ENCODE measurements at places on chromosomes 7 and 10.

GRCh38 chr7:132536654-132537395 is 39.4 kb downstream of the PLXNA4 start:
- no peak for DNase-seq

DNA sequence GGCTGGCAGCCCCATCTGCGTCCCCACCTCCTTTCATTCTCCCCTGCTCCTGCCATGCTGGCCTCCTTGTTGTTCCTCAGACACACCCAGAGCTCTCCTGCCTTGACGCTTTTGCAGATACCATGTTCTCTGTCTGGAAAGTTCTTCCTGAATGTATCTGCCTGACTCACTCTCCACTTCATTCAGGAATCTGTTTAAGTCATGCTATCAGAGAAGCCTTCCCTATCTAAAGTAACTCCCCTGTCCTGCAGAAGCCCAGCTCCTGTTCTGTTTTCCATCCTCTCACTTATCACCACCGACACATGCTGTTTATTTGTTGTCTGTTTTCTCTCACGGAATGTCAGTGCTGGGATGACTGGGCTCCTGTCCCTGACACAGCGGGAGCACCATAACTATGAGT is 82.0 kb downstream of the AFAP1L2 start:
- DNase-seq = no peak

GRCh38 chr7:55026867-55027490 is 8.2 kb downstream of the EGFR start:
- DNase-seq = no peak

DNA sequence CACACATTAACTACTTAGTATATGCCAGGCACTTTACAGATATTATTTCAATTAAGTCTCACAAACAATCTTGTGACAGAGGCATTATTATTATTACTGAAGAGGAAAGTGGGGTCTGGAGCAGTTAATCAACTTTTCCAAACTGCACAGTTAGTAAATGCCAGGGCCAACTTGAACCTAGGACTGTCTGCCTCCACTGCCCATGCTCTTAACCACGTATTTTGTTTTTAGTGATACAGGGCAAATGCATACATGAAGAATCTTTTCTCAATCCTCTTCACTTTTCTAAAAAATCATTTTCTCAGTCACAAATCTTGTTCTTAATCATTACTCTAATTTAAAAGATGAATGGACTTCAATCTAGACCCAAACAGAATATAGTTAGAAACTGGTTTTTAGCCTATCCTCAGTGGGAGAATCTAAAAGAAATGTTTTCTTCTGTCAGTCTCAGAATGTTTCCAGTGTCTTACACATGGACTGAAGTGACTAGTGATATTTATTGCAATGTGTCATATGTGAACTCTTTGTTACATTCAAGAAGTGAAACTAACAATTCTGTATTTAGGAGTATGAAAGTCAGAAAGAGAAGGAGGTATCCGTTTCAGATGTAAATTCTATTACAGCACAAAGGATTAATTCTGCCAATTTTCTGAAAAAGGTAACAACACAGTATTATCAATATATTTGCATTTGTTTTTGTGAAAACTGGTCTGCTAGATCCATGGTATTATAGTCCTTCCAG is 55.5 kb upstream of the CCNJ start:
- no peak for DNase-seq

GRCh38 chr10:120794390-120794789 is 56.8 kb upstream of the WDR11 start:
- no peak for DNase-seq

- no peak for DNase-seq
Observed at GRCh38 chr10:75493464-75493863, 62.0 kb downstream of the LRMDA start.

- DNase-seq = no peak
Observed at GRCh38 chr7:148882192-148882591, 1.9 kb downstream of the EZH2 start.

DNA sequence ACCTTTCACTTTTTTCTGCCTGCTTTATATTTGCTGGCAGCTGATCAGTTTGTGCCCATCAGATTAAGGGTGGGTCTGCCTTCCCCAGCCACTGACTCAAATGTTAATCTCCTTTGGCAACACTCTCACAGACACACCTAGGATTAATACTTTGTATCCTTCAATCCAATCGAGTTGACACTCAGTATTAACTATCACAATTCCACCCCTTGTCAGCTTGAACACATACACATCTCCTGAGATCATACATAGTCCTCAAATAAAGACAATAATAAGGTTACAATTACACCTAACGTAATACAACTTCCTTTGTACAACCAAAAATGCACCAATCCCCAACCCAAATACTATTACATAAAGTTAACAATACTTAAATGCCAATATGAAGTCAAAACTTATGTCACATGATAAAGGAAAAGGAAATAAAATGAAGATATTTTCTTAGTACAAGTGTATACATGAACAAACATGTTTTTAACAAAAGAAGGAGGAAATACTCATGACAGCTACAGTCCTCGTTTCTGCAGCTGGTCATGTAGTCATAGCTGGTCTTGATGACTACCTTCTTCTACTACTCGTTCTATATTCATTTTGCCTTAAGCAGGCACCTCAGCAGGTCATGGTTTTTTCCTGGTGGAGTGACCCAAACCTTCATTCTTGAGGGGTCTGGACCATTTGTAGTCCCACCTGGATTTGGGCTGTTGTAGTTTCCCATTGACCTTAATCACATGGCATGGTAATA is 96.7 kb upstream of the CABCOCO1 start:
- DNase-seq = no peak

DNA sequence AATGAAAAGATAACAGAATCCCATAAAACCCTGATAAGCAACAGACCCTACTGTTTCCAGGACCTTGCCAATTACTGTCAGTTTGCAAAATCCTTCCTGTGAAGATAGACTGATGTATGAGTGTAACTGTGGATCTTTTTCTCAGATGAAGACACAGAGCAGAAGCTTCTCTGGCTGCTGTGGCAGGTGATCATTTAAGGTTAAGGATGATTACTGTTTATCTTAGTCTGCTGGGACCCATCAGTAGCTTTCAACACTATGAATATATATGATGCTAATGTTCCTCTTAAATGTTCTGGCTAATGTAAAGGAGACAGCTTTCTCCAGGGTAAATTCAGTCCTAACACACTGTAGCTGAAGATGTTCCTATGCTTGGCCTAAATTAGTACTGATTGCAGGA is 56.0 kb upstream of the CTTNBP2 start:
- DNase-seq = no peak

DNA sequence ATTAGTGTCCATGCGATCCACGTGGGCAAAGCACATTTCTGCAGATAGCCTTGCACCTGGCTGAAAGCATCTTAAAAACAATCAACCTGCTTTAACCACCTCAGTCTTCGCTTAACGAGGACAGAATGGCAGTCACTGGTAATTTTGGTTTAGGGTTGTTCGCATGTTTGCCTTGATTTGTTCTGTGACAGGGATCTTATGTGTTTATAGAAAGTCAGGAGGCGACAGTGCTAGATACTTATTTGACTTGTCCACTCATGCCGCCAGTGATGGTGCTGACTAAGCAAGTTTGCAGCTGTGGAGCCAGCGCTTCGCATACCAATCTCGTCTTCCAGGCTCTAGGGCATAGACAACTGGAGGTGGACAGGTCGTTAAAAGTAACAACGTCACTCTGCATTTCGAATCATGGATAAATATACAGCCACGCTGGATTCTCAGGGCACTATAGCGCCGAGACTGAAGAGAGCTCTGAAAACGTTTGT is 1.2 kb upstream of the TMEM243 start:
- no peak for DNase-seq

GRCh38 chr10:30870896-30871295 is 160.8 kb downstream of the ZNF438 start:
- no peak for DNase-seq

DNA sequence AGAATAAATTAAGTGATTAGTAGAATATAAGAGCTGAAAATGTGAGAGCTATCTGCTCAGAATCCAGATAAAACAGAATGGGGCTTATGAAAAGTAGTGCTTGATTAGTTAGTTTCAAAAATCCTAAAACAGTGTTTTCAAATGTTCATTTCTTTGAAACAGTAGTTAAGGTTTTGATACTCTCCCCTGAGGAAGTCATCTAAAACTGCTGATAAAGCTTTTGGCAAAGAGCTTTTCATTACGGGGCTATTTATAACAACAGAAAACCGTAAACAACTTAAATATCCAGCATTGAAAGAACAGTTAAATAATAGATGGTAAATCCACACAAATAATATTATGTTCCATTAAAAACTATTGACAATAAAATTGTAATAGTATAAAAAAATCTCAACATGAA is 77.5 kb downstream of the NPSR1 start:
- no peak for DNase-seq

DNA sequence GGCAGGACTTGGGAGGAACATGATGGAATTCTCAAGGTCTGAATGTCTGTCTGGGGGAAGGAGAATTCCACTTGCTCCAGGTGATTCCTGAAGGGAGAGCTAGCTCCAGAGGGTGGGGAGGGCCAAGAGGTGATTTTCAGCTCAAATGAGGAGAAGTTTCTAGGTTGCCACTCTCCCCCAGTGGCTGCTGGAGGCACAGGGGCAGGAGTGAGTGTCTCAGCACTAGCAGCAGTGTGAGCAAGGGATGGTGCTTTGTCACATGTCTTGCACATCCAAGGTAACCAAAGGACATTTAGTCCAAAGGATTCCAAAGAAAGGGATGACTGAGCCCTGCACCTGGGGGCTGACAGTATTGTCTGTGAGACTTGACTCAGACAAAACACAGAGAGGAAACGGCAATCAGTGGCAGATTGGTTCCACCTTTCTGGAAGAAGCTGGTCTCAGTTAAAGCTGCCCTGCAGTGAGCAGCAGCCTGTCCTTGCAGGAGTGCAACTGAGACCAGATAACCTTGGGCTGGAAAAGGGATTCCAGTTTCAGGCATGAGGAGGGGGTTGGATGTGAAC is 51.2 kb upstream of the PCBD1 start:
- DNase-seq = no peak

DNA sequence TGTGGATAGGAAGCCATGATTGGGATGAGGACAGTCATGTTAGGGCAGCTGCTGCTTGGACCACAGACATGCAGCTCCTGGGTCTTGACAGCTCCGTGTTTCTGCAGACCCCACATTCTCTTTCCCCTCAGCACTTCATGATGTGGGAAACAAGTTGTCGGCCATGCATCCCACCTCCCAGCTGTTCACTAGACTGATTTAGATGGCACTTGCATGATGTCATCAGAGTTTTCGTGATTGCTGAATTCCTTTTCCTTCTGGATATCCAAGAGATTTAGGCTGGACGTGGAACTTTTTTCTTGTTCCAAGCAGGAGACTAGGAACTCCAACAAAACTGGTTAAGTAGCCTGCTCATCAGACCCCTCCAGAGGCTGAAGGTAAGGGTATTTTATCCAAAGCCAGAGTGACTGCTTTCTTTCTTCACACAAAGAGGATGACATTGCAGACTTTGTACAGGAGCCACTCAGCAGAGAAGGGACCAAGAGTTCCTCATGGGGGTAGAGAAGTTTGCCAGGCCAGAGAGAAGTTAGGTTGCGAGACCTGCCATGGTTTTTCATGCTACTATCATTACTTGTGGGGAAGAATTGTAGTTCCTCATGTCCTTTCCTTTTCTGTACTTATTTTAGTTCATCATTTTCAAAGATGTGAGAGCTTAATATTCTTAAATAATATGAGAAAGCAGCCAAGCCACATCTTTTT is 117.7 kb upstream of the GJD4 start:
- DNase-seq = no peak

- no peak for DNase-seq
Observed at GRCh38 chr10:94858005-94858404, 80.5 kb upstream of the CYP2C9 start.

GRCh38 chr10:75034714-75035258 is 76.7 kb upstream of the SAMD8 start:
- no peak for DNase-seq

DNA sequence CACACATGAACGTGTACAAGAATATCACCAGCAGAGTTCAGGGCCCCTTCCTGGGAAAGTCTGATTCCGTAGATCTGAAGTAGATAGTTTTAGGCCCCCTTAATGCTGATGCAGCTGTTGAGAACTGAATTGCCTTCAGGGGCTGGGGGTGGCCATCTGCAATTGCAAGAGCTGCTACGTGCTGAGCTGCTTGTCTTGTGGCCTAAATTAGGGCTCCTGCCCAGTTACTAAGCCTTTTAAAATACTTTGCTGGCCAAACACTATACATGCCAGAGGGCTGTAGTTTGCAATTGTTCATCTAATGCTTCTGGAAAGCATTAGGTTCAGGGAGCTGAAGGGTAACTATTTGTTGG is 71.7 kb downstream of the TMEM178B start:
- DNase-seq = no peak

- no peak for DNase-seq
Observed at GRCh38 chr10:101467286-101467770, 113.4 kb downstream of the BTRC start.

DNA sequence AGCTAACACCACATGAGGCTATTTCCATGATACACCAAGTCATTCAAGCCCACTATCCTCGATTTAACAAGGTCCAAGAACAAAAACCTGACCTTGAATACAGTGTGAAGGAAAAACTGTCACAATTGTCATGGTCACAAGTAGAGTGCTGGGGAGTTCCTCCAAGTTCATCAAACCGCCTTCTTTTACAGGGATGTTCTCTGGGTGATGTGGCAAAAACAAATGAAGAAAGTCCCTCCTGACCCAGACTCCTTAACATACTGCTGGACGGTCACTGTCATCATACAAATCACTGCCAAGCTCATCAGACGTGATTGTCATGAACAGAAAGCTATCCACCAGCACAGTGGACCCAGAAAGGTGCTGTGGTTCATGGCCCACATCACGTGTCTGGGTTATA is 28.9 kb downstream of the HIPK2 start:
- no peak for DNase-seq

DNA sequence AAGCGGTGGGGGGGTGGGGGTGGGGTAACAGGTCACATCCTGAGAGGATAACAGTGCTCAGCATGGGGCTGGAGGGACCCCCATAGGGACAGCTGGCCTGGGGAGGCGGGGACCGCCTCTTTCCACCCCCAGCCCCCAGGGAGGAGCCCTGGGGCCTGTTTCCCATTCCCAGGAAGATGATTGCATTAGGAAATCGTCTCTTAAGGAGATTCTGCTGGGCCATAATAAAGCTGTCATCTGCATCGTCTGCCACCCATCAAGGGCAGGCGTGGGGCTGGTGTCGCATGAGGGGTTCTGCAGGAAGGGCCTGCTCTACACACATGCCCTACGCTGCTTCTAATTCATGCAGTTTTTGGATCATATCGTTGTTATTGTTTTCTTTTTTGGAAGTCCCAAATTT is 17.2 kb downstream of the RET start:
- DNase-seq = no peak

DNA sequence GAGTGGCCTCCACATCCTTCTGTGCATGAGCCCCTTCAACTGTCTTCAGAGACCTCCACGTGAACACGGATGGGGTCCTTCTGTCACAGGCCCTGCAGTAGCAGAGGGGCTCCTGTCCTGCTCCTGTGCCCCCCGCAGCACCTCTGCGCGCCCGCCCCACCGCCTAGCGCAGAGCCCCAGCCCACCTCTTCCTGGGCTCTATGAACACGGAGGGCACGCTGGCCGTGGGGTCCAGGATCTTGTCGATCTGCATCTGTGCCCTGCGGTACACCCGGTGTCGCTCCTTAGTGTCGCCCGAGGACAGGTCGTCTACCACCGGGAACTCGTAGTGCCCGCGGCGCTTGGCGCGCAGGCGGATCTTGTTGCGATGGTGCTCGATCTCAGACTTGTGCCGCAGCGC is 71.4 kb upstream of the ATP6V0A4 start:
- no peak for DNase-seq

- DNase-seq = no peak
Observed at GRCh38 chr10:75916906-75917305, 485.5 kb downstream of the LRMDA start.

- DNase-seq = no peak
Observed at GRCh38 chr7:93231259-93231658, 907 bp upstream of the VPS50 start.

GRCh38 chr7:117707080-117707479 is 166.2 kb downstream of the CTTNBP2 start:
- DNase-seq = no peak

Data from stimulated activated CD8-positive, alpha-beta memory T cell treated with anti-CD3 and anti-CD28 coated beads, Interleukin-7, amount 100 ng/mL, for 1 hour (primary cell).